ENCODE measurements at places on chromosomes 1 and 21.

DNA sequence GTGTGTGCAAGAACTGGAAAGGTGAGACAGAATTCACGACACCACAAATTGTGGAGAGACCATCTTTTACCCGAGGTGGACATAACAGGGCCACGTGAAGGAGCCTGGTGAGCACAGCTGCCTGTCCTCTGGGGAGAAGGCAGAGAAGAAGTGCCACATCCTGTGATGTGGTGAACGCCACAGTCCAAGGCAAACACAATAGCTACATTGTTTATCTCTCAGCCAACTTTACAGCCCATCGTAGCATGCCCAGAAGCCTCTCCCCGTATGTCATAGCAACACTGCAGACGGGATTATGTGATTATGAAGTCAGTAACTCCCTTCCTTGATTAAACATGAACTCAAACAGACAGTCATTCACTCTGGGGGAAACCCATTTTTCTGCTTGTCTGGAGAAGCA lies 612.2 kb downstream of the SMYD3 start:
- no peak for DNase-seq

DNA sequence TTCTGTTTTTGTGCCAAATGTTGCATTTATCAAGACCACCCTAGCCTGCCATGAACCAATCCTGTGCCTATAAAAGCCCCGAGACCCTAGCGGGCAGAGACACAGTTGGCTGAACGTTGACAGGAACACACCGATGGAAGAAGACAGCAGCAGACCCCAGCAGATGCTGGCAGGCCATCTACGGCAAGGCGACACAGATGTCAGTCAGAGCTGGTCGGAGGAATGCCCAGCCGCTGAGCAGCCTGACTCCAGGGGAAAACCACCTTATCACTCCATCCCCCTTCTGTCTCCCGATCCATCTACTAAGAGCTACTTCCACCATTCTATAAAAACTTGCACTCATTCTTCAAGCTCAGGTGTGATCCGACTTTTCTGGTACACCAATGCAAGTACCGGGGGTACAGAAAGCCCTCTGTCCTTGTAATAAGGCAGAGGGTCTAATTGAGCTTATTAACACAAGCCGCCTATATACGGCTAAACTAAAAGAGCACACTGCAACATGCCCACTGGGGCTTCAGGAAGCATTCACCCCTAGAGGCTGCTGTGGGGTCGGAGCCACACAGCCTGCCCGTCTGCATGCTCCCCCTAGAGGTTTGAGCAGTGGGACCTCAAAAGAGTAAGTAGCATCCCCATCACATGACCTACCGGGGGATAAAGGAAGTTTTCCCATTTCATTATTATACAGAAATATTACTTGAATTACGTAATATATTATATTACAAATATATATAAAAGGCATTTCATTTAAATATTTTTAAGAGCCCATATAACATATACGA lies 1156.3 kb upstream of the B3GALT2 start:
- no peak for DNase-seq

GRCh38 chr1:235307158-235308124 lies 20.5 kb downstream of the ARID4B start:
- no peak for DNase-seq

DNA sequence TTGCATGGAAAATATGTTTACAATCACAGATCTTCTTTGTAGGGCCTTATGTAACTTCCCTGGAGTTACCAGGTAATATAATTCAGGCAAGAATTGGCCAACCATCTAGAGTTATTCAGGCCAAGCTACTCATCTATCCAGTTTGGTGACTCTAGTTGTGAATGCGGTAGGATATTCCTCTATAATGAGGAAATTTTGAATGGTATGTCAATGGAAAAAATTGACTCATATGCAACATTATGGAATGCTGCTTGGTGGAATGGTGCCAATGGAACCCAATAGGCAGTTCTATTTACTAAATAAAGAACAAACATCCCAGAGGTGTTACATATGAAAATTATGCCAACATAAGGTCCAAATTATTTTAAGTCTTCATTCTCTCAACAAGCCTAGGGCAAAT lies 5.6 kb upstream of the TNFSF18 start:
- no peak for DNase-seq

GRCh38 chr1:33330361-33330890 lies 9.5 kb upstream of the A3GALT2 start:
- DNase-seq = no peak

GRCh38 chr21:31364253-31364945 lies 20.3 kb upstream of the TIAM1 start:
- DNase-seq = no peak

- no peak for DNase-seq
Measured at GRCh38 chr1:942411-942821, 16.6 kb downstream of the NOC2L start.

- DNase-seq = peak; percentile 52
Measured at GRCh38 chr1:167663002-167663772, 33.2 kb downstream of the RCSD1 start.

DNA sequence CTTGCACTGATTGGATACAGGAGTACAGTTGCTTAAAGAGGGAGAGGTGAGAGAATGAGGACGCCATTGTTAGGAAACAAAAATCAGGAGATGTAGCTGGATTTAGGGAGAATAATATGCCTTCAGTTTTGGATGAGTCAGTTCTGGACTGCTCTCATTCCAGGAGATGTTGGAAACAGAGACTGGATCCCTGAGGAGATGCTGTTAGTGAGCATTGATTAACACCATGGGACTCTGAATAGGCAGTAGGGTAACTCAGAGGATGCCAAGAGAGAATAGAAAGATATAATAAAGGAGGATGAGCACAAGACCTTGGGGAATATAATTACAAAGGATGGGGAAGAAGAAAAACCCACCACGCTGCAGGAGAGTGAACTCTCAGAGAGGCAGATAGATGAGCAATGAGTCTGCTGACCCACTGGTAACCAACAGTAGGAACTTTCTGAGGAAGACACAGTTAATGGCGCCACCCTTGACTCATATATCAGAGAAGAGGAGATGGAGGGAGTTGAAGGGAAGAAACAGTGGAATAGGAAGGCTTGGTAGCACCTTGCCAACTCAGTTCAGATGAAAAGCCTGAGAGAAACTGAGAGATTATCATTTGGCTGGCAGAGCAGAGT lies 10.5 kb downstream of the KCNJ15 start:
- DNase-seq = no peak

DNA sequence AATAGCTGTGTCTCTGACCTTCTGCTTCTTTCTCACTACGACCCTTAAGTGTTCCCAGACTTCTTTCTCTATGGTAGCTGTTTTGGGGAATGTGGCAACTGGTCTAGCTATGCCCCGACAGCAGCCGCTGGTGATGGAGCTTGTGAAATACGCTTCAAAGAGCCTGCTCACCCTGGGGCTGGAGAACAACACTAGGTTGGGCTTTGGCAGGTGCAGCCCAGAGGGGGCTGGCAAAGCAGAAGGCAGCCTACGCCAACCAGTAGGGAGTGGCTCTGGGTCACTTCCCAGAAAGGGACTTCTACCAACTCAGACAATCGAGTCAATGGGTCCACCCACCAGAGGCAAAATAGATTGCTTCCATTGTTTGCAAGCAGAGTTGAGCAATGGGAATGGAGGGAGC lies 262.8 kb downstream of the LMO4 start:
- DNase-seq = no peak

- no peak for DNase-seq
Measured at GRCh38 chr1:201329801-201330200, 46.5 kb downstream of the PKP1 start.

DNA sequence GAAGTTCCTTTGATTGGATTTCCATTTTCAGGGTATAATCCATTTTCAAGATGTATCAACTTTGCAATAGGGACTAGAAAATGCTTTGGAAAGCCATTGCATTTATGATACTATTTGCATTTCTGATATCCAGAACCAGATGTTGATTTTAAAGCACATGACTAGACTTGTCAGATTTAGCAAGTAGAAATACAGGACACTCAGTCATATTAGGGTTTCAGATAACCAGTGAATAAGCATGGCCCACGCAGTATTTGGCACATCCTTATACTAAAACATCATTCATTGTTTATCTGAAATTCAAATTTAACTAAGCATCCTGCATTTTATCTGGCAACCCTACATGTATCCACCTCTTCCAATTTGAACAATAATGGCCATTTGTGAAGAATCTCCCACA lies 113.3 kb upstream of the DPT start:
- no peak for DNase-seq

- no peak for DNase-seq
Measured at GRCh38 chr1:24420547-24420946, 4.9 kb downstream of the NIPAL3 start.

GRCh38 chr1:16064536-16065268 lies 8.7 kb downstream of the FAM131C start:
- DNase-seq = no peak

DNA sequence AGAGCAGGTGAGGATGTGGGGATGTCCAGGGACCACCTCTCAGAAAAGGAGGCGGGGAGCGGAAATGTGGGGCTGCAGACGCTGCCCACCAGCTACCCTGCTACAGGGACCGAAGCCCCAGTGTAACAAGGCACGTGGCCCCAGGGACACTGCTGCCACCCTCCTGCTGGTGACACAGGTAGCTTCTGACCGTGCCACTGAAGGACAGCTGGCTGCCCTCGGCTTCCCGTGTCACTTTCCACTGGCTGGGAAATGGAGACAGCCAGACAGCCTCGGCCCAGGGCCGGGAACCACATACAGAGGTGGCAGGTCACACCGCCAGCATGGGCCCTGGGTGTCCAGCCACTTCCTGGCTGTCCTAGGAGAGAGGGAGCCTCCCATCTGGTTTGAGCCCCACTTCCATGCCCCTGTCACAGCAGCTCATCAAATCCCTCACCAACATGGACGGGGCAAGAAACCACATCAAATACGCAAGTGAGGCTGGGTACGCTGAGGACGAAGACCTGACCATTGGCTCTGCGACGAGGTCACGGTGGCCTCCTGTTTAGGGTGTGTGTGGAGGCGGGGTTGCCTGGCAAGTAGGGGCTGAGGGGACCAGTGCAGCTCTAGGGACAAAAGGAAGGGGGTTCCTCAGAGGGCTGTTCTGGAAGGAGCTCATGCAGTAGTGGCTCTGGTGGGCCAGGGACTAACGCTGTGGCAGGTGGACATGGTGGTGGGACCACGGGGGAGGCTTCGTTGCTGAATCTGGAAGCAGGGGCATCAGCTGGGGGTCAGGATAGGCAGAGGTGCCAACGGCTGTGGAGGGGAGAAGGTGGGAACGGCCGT lies 5.0 kb downstream of the PEX10 start:
- no peak for DNase-seq

- DNase-seq = no peak
Measured at GRCh38 chr1:234862944-234863515, 253.1 kb upstream of the IRF2BP2 start.

- DNase-seq = no peak
Measured at GRCh38 chr1:201296352-201296751, 13.0 kb downstream of the PKP1 start.

GRCh38 chr1:199173356-199173755 lies 534.5 kb downstream of the PTPRC start:
- peak; percentile 54 for DNase-seq

DNA sequence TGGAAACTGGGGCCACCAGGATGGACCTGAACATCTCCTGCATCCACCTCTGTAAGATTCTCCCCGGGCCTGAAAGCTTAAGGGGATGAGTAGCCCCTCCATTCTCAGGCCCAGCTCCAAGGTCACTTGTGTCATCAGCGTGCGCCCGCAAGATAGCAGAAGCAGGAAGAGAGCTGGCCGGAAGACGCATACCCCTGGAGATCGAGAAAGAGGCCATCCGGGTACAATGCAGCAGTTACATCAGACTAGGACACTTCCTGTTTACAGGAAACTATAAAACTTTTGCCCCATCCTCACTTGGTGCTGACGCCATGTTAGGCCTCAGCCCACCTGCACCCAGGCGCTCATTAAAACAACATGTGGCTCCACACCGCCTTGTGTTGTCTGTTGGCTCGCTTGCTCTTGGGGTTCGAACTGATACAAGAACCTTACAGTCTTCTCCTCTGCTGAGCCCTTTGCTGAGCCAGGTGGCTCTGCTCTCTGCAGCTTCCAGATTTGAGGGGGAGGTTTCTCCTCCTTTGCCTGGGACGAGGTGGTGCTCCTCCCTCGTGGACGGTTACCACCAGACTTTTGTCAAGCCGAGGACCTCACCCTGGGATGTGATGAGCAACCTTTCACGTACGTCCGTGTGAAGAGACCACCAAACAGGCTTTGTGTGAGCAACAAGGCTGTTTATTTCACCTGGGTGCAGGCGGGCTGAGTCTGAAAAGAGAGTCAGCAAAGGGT lies 277.5 kb upstream of the C1orf174 start:
- no peak for DNase-seq

DNA sequence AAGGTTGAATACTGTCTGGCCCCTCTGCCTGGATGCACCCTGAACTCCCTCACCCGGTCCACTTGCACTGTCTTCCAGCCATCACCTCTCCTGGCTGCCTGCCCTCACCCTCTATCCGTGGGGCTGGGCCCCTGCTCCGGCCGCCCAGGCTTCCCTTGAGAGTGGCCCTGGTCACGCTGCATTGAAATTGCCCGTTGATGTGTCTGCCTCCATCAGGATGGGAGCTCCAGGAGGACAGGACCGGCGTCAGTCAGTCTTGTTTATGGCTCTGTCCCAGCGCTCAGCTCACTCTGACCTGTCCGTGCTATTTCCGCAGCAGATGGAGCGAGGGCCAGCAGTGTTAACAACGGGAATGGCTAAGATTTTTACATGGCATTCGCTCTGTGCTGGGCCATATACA lies 34.9 kb downstream of the FOXO6 start:
- no peak for DNase-seq

- DNase-seq = no peak
Measured at GRCh38 chr1:8712413-8713231, 104.8 kb downstream of the RERE start.

DNA sequence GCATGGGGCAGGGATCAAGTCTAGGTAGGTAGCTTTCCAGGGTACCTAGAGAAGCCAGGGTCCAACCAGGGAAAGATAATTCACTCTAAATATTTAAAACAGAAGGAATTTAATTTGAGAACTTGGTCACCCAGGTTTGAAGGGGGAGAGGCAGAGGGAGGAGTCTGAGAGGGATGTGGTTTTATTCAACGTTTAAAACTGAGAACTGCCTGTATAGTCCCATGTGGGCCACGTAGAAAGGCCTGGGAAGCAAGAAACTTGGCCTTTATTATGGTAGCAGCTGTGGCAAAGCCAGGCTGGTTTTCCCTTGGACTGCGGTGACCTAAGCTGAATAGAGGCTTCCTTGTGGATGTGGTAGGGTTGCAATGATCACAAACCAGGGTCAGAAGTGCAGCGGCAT lies 42.0 kb upstream of the DUSP10 start:
- DNase-seq = no peak

DNA sequence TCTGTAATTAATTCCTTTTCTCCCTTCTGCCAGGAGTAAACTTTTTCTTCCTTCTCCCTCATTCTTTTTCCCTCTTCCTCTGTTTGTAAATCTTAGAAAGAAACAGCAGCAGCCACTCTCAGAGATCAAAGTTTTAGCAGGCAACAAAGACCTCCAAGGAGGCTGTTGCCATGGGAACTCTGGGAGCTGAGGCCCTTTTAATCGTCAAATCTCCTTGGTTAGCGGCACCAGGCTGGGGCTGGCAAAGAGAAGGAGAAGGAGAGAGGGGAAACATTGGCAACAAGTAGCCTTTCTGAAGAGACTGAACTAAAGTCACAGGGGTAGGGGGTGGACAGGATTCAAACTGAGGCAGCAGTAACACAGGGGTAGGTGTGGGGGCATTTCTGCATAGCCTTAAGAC lies 25.2 kb downstream of the ILDR2 start:
- no peak for DNase-seq

- no peak for DNase-seq
Measured at GRCh38 chr1:192936313-192937018, 122.7 kb downstream of the UCHL5 start.

All from GM20000 (cell line).